ENCODE measurements at places on chromosomes 4 and X.
A peak's percentile ranks its signal among the peaks of the same experiment; 100 is the strongest.

GRCh38 chr4:151355155-151355554 is 29.8 kb upstream of the SH3D19 start:
- DNase-seq, result no peak

DNA sequence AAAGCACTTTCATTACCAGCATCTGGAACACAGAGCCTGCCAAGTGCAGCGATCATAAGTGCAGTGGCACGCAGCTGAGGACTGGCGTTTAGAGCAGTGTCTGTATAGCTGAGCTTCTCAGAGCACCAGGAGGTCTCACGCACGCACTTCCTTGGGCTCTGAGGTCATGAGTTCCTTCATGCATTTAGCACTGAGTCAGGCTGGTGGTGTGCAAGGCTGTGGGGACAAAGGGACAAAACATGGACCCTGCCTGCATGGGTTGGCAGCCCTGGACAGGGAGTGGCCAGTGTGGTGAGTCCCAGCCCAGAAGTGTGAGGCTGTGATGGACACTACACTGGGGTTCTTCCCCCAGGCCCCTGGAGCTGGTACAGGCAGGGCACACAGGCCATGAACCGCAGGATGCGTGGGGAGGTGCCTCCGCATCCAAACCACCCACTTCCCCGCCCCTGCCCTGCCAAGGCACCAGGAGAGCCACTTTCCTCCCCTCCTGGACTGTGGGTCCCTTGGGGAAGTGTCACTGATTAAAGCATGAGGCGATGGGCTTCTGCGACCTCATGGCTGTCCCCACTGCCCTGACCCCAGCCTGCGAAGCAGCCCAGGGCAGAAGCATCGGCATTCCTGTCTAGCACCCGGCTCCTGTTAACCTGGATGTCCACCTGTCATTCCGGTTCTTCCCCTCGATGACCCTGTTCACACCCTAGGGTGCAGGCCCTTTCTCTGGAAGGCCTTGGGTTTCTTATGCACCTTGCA is 37.2 kb upstream of the GPR78 start:
- DNase-seq, result no peak

- DNase-seq, result no peak
Measured at GRCh38 chr4:150219841-150220240, 141.6 kb downstream of the DCLK2 start.

- DNase-seq, result no peak
Measured at GRCh38 chr4:115671581-115671980, 558.2 kb upstream of the NDST4 start.

- DNase-seq, result no peak
Measured at GRCh38 chr4:10085828-10086505, 30.6 kb downstream of the WDR1 start.

DNA sequence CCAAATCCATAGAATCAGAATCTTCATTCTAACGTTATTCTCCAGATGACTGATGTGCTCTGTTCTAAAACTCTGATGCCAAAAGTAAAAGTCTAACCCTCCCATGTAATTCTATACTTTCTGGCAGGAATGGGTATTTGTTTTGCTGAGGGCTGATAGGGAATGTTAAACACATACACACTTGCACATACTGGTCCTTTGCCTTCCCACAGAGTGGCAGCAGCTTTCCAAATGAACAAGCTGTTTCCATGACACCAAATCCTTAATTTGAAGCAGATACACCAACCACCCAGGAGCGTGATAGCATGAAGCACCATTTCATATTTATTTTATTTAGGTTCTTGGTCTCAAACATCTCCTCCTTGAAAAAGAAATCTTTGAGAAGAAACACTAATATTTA is 155.5 kb upstream of the PRDX4 start:
- no peak for DNase-seq

DNA sequence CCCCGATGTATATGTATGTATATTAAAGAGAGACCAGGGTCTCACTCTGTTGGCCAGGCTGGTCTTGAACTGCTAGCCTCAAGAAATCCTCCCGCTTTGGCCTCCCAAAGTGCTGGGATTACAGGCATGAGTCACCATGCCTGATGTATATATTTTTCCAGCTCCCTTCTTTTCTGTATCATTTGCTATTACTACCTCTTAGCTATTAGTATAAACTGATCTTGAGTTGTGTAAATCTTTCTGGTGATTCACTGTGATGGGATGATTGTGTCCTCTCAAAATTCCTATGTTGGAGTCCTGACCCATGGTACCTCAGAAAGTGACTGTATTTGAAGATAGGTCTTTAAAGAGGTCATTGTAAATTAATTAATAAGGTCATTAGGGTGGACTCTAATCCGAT is 53.1 kb downstream of the HPRT1 start:
- no peak for DNase-seq

DNA sequence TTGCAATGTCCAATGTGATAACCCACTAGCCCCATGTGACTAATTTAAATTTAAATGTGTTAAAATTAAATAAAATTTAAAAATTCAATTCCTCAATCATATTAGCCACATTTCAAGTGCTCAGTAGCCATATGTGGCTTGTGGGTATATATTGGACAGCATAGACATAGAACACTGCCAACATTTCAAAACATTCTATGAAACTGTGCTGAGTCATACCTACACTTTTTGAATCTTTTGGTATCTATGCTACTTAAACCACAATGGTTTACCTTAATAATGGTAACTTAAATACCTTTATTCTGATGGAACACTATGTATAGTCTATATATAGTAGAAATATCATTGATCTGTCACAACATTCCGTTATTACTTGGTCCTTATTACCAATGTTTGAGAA is 223.4 kb upstream of the ATOH1 start:
- no peak for DNase-seq

DNA sequence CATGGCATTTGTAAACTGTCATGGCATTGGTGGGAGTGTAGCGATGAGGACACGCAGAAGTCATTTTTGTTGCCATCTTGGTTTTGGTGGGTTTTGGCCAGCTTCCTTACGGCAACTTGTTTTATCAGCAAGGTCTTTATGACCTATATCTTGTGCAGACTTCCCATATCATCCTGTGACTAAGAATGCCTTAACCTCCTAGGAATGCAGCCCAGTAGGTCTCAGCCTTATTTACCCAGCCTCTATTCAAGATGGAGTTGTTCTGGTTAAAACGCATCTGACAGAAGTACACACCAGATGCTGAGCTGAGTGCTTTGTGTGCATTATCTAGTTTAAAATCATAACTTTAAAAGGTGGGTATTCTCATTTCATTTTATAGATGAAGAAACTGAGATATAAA is 268.8 kb upstream of the GALNT7 start:
- no peak for DNase-seq

- no peak for DNase-seq
Measured at GRCh38 chr4:159383562-159383931, 280.7 kb downstream of the RAPGEF2 start.

DNA sequence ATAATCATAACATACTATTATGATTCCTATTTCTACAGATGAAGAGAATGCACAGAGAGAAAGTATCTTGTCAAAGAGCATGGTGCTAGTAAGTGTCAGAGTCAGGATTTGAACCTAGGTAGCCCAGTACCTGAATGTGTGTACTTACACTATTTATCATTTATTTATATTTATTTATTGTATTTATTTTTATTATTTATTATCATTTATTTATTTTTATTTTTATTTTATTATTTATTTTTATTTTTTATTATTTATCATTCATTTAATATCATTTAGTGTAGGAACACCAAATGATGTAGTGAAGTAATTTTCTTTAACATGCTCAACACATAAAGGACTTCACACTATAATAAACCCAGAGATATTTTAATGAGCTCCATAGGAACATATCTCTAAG is 209.4 kb upstream of the ZFP42 start:
- no peak for DNase-seq

DNA sequence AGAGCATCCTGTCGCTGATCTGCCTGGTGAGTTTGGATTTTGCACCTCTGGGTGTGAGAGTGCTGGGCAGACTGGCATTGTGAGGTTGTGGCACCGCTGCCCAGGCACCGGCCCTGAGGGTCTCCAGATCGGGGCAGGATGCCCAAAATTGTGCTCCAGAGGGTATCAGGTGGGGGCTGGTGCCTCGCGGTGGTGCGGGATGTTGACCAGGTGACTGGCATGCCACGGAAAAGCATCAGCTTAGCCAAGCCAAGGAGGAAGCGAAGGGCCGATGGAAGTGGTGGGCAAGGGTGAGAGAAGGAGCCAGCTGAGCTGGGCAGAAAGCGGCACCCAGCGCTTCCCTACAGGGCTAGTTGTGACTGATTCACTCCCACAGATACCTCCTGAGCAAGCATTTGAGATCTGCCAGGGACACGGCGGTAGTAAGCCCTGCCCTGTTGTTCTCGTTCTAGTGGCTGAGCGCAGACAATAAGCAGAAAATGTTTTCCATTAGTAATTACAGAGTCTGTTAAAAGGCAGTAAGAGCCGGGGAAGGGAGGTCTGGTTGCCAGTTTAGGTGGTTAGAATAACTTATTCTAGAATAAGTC is 809 bp downstream of the ZFP92 start:
- no peak for DNase-seq

- DNase-seq, result no peak
Measured at GRCh38 chrX:38654302-38654701, 93.0 kb downstream of the TSPAN7 start.

DNA sequence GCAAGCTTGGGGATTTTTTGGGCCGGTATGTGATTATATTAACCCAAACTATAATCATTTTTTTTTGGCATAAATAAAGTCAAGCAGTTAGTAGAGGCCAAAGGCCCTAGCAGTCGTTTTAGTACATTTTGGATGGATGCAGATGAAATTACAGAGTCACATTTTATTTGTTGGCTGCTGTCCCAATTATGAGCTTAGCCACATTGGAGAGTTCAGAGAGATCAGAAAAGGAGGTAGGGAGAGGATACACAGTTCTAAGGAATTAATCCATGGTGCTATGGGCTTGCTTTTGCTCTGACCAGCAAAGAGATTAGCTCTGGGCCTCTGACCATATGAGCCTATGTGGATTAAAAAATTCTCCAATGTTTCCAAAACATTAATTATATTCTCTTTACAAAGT is 395.1 kb downstream of the RAPGEF2 start:
- no peak for DNase-seq

GRCh38 chr4:20288846-20289512 is 37.3 kb downstream of the SLIT2 start:
- DNase-seq, result no peak

GRCh38 chr4:1047106-1047975 is 35.9 kb downstream of the FGFRL1 start:
- peak; percentile 43 for DNase-seq

DNA sequence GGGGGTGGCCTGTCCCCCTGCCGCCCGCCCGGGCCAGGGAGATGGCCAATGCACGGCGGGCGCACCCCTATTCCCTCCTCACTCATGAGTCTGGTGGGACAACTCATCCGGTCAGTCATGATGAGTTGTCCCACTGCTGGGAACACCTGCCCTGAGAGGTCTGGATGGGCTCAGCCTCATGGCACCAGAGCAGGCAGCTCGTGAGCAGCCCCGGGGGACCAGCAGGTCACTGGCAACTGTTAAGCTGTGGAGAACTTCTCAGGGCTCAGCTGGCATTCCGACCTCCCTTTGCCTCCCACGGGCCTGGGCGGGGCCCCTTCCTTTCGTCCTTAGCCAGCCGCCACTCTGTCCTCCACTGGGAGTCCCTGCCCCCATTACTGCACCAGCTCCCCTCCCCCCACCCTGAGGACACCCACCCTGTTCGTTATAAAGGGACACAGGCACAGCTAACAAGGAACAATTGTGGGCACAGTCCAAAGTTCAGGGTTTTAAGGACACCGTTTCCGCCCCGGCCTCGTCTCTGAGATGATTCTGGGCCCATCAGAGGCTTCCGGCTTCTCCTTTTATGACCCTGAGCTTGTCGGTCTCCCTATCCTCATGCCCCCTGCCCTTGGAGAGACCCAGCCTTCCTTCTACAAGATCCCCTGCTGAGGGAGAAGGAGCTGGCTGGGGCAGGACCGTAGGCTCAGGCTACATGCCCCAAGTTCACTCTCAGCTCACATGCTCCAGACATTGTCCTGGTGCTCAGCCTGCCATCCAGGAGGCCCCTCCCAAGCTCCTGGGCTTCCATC is 14.6 kb upstream of the KIAA0232 start:
- no peak for DNase-seq

DNA sequence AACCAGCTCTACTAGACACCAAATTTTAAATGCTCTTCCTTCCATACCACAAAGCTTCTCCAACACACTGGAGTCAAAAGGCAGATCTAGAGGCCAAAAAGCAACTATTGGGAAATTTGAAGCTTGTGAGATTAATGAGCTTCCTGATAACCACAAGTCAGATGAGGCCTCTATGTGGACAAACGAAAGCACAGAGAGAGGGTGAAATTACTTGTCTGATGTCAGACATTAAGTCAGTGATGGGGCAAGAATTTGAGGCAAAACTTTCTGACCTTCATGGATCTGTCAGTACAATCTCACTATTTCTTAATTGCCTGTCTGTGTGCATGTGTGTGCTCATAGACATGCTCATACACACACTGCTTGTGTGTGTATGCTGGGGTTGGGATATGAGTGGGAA is 103.6 kb downstream of the GUCY2F start:
- DNase-seq, result no peak

DNA sequence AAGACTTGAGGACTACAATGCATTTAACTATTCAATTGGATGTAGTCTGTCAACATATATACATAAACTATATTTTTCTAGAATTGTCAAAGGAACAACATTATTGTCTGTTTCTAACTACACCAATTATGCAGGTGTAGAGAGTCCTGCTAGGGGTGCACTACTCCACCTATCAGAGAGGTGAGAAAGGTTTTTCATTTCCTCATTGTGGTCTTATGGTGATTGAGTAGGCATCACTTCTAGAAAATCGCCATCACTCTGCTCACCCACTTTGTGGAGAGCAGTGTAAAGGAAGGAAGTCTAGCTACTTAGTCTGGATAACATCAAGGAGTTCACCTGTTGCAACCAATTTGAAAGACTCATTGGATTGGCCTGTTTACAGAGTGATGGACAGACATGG is 4.4 kb upstream of the ADH1C start:
- DNase-seq, result no peak

DNA sequence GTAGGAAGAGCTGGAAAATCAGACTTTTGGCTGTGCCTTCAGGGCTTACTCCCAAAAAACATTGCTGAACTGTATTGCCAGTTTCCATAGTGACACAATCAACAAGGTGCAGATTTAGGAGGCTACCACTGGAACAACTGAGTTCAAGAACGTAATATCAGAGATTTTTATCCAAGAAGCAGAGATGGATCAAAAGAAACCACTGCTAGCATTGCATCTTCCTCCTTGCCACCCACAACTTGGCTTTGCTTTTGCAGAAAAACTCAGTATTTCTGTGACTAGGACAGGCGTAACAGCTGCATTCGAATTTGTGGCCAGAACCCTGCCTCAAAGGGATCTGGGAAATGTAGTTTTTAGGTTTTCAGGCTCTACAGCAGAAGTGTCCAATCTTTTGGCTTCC is 27.8 kb upstream of the WDFY3 start:
- peak; percentile 63 for DNase-seq

GRCh38 chr4:40763228-40763716 is 13.5 kb downstream of the NSUN7 start:
- no peak for DNase-seq

- DNase-seq, result no peak
Measured at GRCh38 chrX:47420265-47420664, 49.9 kb downstream of the ZNF157 start.
